Left cardiac atrium (tissue), 4 donors: ENCODE measurements at places on chromosomes 7 and 10.
A peak's percentile ranks its signal among the peaks of the same experiment; 100 is the strongest.

GRCh38 chr10:118605694-118606093 is 10.2 kb upstream of the PRLHR start:
- no peak for DNase-seq

DNA sequence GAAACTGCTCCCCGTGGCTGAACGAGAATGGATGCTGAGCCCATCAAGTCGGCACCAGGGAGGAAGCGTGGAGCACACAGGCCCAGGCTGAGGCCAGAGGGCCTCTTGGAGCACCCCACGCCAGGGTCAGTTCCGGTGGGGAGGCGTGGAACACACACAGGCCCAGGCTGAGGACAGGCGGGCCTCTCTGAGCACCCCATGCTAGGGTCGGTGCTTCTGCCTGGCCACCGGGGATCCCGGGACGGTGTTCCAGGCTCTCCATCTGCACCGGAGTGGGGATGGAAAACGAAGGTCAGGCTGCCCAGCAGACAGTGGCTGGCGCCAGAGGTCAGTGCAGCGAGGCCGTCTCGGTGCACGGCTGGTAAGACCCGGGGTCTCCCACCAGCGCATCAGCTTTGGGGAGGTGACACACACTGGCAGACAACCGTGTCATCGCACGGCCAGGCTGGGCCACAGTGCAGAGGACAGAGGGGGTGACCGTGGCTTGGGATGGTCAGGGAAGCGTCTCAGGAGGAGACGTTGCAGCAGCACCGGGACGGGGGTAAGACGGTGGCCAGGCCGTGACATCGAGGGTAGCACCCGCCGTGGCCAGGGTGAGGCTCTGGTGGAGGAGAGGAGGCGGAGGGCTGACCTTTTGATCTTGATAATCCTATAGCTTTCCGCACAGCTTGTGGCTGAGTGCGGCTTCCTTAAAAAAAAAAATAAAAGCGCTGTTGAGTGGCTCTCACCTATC is 203.9 kb downstream of the ELFN1 start:
- no peak for DNase-seq

DNA sequence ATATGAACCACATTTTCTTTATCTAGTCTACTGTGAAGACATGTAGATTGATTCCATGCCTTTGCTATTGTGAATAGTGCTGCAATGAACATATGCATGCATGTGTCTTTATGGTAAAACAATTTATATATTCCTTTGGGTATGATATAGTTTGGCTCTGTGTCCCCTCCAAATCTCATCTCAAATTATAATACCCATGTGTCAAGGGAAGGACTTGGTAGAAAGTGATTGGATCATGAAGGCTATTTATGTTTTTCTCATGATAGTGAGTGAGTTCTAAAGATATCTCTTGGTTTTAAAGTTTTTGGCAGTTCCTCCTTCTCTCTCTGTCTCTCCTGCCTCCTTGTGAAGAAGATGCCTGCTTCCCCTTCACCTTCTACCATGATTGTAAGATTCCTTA is 248.7 kb downstream of the GPR37 start:
- DNase-seq = no peak

DNA sequence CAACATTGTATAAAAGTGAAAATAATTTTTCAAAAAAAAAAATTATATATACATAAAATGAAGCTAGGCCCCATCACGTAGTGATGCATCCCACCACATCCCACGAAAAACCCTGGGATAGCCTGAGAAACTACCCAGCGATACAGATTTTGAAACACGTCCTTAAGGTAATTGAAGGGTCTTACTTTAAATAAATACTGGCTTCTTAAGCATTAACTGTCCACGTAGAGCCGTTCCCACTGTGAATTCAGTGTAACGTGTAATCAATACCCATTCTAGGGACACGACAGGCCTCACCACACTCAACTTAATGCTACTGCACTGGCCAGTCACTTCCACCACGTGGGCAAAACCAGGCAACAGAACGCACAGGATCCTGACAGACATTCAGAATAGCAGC is 4.0 kb downstream of the ANKRD61 start:
- no peak for DNase-seq

DNA sequence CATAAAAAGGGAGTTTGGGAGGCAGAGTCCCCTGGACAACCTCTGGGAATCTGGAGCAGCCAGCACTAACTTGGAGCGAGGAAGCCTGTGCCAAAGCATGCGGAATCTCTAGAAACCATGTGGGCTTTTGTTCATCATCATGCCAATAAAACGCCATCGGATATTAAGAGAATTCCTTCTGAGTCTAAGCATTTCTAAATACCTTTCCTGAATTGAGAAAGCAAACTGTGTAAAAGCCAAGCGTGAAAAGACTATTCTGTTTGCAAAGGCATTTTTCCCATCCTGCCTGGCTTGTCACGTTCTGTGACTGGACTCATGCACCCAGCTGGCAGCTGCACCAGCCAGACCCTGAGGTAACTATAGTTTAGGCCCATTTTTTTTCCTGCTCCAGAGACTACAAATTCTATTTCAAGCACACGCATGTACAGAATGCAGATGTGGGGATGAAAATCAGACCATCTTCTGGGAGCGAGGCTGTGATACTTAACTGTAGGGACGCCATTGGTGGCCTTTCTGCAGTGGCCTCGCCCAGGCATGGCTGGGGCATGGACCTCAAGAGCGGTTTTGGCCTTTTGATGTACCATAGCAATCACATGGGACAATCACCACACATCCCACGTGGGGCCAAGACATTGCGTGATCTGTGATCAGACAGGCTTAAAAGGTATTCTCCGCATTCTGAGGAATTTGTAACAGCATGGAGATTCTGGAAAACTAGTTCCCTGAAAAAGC is 218.9 kb downstream of the KIAA1217 start:
- DNase-seq = no peak

- DNase-seq = no peak
These were observed 32.4 kb upstream of the CCDC7 start for GRCh38 chr10:32413513-32413912.

DNA sequence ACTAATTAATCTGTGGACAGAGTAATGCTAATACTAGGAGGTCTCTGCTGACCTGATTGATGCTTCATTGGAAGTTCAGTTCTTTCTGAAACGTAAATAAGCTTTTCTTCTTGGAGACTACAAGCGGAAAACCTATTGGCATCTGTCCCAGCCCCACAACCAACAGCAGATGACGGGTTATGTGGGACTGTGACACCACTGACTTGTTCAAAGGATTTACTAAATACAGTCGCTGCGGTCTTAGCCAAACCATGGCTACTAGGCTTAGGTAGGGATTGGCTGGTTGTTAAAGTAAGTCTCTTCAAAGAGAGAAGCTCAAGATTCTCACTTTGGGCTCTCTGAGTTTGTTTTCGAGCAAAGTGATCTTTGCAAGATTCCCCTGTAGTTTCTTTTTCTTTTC is 68.3 kb downstream of the HYCC1 start:
- no peak for DNase-seq

DNA sequence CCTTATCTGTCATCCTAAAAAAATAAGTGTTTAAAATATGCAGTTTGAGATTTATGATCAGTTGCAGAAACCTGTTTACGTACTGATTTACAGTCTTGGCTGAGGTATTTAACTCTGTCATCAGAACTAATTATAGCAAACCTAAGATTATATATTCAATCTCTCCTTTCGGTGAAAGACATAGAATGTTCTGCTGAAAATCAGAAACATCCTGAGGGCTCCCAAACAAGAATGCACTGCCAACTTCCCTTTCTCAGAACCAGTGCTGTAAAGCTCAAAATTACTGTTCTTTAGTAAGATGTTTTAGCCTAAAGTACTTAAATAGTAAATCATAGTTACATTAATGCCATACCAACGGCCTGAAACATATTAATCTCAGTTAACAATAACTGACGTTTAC is 34.3 kb downstream of the FAM204A start:
- no peak for DNase-seq

DNA sequence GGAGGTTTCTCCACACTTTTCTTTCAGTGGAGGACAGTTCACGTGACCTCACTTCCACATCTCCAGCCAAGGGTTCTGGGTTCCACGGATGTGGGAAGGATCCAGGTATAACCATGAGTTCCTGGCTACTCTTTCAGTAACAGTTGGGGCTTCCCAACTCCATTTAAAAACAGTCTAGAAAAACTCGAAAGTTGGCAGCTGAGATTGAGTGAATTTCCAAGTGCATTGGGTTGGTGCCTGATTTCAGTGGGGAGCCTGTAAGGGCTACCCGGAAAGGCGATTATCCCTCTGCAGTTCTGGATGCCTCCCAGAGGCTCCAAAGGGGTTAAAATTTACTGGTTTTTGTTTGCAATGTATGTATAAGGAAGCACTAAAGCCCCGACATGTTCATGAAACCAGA is 24.3 kb downstream of the LHFPL3 start:
- DNase-seq = no peak

DNA sequence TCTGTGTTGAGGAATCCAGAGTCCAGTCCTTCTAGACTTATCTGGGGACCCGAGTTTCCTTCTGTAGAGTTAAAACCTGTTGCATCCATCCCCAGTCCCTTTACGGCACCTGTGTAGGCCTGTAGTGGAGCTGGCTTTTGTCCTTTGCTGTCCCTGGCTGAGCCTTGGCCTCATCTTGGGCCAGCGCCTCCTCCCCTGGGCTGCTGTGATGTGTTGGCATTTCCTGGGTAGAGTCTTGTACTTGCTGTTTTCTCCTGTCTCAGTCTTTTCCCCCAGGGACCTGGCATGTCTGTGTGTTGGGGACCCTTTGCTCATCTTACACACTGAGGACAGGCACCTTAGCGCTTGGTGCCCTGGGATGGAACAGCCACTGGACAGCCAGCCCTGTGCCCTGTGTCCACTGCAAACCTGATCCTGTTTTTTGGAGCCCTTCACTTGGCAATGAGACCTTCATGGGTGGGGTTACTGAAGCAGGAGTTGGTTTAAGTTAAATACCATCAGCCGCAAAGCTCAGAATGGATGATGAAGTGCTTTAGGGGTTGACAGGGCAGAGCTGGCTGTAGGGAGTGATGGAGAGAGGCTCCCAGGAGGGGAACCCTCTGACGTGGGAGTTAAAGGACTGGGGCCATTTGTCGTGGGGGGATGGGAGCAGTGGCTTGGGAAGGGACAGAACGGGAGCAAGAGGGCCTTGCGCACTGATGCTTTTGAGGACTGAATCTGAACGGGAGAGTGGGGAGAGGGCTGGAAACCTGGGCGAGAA is 50.9 kb downstream of the CUX1 start:
- DNase-seq = no peak

GRCh38 chr7:152395112-152395511 is 40.7 kb downstream of the KMT2C start:
- no peak for DNase-seq

- DNase-seq = no peak
These were observed 56.0 kb downstream of the CAMK2B start for GRCh38 chr7:44269417-44269816.

- no peak for DNase-seq
These were observed 30.2 kb upstream of the SH3PXD2A start for GRCh38 chr10:103885617-103886016.

- peak; percentile 66 for DNase-seq
These were observed 251.7 kb upstream of the PITRM1 start for GRCh38 chr10:3424111-3424851.

DNA sequence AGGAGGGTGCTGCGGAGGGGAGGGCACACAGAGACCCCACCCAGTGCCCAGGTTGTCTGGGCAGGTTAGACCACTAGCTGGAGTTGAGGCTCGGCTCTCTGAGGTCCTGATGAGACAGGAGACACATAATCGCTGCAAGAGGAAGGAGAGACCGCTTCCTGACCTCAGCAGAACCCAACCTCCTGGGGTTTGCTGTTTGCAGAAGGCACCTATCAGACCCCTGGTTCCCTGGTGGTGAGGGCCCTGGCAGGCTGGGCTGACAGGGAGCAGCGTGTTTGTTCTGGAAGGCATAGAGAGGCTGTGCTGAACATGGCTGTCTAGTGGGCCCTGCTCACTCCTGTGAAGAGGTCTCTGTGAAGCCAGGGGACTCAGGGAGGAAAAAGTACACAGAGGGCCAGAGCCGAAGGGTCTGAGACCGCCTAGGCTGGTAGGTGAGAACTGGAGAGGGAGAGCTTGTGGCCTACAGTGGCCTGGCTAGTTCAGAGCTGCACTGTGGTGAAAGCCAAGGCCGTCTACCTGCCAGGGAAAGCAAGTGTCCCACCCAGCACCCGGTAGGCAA is 39.4 kb upstream of the NPFFR1 start:
- DNase-seq = no peak

GRCh38 chr7:134505856-134506255 is 21.5 kb upstream of the AKR1B10 start:
- no peak for DNase-seq

- DNase-seq = peak; percentile 90
These were observed 45.9 kb downstream of the HIPK2 start for GRCh38 chr7:139731802-139732470.

GRCh38 chr10:71388583-71389310 is 8.0 kb upstream of the CDH23 start:
- no peak for DNase-seq

- no peak for DNase-seq
These were observed 59.7 kb upstream of the CDK14 start for GRCh38 chr7:90536449-90536848.

DNA sequence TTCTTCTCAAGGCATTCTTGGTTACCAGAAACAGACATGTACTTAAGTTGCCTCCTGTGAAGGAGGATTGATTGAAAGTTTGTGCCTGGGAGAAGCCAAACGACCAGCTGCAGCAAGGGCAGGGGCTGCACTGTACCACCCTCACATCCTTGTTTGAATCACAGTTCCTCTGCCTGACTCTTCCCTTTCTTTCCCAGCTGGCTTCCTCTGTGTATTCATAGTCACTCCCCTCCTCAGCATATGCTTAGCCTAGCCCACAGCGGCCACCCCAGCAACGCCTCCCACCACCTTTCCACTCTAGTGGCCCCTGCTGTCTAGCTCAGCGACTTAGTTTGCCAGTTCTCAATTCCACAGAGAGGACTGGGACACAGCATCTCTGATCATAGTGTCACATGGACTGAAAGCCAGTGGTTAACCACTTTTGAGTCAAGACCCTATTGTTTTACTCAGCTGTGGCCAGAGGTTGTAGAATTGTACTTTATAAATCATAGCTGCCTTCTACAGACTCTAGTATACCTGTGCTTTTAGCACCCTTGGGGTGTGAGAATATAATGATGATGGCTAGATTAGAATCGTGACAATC is 643.0 kb downstream of the SUGCT start:
- no peak for DNase-seq

- DNase-seq = no peak
These were observed 66.0 kb upstream of the SEPHS1 start for GRCh38 chr10:13414137-13414536.

DNA sequence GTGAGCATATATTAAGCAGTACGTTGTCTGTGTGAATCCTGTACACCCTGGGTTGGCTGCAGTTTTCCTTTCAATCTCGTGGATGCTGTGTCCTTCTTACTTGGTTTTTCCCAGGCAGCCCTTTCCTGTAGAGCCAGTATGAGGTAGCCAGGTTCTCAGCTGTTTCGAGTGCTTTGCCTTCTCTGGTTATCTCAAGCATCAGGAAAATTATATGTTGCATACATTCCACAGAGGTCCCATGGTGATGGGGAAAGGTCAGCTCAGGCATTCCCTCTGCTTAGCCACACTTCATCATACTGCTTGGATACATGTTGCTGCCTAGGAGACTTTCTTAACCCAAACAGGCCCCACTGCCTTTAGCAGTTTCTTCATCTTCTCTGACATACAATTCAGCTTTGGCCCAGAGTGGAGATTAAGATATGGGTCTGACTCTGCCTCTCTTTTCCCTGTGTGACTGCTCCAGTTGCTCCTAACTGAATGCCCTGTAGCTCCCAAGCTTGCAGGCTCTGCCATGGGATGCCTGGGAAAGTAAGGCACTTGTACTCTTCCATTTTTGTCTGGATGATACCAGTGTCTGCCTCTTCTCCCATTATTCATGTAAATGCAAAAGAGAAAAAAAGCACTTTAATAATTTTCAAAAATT is 11.3 kb downstream of the GNAI1 start:
- no peak for DNase-seq

GRCh38 chr10:75211007-75211691 is 553 bp downstream of the VDAC2 start:
- no peak for DNase-seq
